ENCODE measurements at places on chromosomes 5 and 9. TPM values are rescaled to one million over a fixed set of nuclear protein-coding genes. Genes with fewer than 3 reads are reported as not detected.

DNA sequence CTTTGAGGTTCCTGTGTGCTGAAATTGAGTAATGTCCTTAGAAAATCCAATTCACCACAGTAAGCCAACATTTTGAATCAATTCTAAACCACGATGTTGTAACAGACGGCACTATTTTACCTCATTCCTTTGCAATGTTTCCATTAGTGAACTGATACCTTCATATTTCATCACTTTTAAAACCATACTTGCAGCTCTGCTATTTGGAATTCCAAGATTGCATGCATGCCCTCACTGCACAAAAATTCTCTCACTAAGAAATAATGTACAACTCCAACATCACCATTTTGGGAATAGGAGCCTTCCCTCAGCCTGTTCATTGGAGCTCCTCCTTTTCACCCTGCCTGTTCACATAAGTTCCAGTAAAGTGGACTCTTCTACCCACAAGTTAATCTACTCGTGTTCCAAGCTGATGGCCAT, 74.8 kb upstream of the TGFBR1 start:
- DNase-seq, result no peak

The ELP1 gene
- total RNA-seq, result 32.9 TPM

GRCh38 chr5:153598099-153598498, 107.6 kb downstream of the GRIA1 start:
- DNase-seq, result no peak

The MLANA gene
- not detected for total RNA-seq

DNA sequence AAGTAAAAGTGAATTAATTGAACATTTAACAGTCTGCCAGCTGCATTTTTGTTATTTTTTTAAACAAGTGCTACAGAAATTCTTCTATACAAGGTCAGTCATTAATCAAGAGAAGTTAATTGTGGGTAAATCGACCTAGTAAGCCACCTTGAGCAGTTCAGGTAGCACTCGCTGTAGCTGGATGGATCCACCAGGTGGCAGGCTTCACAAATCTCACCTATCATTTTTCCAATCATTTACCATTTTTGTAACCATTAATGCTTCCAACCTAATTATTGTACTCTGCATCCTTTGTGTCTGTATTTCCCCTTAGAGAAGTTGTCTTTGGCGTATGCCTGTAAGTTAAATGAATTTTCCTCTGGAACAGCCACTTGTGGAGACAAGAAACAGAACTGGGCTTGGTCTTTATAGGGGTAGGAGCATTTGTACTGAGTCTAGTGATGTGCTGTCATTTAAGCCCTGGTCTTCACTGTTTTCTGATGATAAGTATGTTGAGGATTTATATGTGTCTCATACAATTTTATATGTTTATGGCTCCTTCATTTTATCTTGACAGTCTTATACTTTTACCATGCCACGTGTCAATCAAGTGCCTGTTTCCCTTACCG, 39.5 kb downstream of the CD180 start:
- peak; percentile 38 for DNase-seq

DNA sequence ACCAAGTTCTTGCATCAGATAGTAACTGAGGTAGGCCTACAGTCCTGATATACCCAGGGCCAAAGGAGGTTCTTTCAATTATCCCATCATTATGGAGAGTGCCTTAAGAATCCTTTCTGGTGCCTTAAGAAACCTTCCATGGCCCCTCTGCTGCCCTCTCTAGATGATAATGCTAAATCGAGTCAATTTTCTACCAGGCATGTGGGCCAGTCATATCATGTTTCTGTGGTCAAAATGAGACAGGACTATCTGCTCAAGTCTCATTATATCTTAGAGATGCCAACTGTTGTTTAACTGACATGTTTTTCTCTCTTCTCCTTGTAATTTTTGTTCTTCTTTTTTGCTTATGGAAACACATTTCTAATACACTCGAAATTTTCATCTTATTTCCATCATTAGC, 127.6 kb downstream of the EDIL3 start:
- DNase-seq, result no peak

DNA sequence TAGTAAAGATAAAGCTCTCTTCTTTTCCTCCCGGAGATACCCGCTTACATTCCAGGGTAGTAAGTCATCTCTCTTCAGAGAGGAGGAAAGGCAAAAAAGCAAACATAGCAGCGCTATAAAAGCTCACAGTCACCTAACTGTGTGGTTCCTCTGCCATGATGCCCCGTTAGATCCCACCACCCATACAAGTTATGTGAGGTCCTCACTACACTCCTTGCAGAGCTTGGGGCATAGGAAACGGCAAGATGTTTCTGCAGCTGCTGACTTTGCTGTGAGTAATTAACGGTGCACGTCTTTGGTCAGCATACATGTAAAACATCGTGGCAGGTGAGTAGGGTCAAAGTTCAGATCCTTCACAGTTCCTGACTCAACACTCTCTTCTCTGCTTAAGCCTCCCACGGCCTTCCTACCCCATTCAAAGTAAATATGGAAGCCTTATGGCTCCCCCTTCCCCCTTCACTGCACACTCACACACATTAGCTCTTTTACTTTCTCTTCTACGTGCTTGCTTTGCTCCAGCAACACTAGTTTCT, 218.9 kb downstream of the DIRAS2 start:
- no peak for DNase-seq

GRCh38 chr5:111227226-111227782, 3.1 kb downstream of the CAMK4 start:
- no peak for DNase-seq

DNA sequence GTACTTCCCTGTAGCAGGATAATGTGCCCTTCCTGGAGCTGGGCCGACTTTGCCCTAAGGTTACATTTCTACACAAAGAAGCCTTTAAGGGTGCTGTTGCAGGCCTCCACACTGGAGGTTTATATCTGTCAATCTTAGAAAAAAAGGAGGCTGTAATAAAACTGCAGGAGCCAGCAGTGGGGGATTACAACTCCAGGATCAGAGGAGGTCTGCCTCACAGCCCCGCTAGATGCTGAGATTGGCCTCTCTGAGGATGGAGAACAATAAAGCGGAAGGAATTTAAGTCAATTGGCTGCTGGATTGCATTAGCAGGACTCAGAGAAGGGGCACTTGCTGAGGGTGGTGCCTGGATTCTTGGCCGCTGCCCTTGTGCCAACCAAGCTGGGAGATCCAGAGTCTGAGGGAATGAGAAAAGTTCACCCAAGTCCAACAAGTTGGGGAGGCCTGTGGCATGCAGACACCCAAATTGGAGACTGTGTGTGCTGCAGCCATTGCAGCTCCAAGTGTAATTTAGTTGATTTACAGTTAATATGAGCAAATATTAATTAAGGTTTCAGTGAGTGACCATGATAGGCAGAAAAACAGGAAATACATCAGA, 99.0 kb upstream of the SSBP2 start:
- DNase-seq, result no peak

DNA sequence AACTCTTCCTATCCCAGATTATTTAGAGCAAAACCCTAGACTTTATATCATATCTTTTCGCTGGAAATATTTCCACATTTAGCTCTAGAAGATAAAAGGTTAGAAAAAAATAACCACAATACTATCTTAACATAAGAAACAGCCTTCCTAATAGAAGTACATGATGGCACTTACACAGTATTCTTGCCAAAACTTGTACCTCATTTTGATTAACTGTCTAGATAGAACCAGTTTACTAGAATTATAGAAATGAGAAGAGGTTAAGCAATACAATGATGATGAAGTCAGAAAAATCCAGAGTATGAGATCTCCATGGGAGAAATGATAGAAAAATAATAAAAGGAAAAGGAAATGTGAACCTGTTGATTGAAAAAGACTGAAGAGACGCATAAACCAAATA, 63.1 kb downstream of the SLC12A2 start:
- no peak for DNase-seq

The ADGRD2 gene
- not detected for total RNA-seq

GRCh38 chr9:95752129-95752731, 123.3 kb upstream of the ERCC6L2 start:
- no peak for DNase-seq

The PRLR gene
- total RNA-seq, result not detected

DNA sequence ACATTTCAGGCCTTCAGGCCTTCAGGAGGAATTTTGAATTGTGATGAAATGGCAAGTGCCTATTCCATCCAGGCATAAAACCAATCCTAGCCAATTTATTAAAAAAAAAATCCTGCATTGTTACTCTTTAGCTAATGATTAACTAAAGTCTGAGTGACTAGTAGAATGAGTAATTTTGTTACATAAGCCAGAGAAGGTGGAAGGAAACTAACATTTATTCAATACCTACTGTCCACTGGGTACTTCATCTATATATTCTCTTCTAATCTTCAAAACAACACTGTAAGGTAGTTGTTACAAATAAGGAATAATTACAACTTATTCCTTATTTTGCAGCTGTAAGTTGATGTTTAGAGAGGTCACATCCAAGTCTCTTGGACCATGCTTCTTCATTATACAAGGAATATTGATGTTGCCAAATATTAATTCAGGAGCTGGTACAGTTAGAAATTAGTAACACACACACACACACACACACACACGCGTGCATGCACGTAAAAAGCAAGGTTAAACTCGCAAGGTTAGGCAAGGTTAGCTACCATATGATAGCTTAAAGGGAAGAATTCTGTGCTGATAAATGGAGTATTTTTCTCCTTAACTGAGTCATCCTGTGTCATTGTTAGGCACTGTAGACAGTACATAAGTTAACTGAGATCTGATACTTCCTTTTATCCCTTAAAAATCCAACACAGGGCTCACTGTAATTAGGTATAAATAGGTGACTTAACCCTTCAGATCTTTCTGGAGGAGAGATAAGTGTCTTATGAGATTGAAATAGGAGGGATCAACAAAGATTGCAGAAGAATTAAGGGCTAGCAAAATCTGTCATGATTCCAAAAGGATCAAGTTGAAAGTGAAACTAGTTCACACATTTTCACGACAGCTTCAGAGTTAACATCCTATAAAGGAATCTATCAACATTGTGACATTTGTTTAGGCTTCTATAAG, 596.9 kb downstream of the PDE4D start:
- peak; percentile 76 for DNase-seq

GRCh38 chr5:11261241-11261640, 500.2 kb upstream of the DAP start:
- DNase-seq, result no peak

The PTGS1 gene
- total RNA-seq, result 1.4 TPM

DNA sequence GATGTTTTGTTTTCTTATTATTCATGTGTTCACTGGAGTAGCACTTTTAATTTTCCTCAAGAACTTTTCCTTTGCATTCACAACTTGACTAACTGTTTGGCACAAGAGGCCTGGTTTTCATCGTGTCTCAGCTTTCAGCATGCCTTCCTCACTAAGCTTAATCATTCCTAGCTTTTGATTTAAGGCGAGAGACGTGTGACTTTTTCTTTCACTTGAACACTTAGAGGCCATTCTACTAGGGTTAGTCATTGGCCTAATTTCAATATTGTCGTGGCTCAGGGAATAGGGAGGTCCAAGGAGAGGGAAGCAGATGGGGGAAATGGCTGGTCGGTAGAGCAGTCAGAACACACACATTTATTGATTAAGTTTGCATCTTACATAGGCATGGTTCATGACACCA, 94.0 kb downstream of the ZNF462 start:
- DNase-seq, result no peak

GRCh38 chr5:171207256-171207847, 101.7 kb upstream of the TLX3 start:
- peak; percentile 37 for DNase-seq

The ATP10B gene
- under 0.01 TPM for total RNA-seq

- peak; percentile 16 for DNase-seq
Observed at GRCh38 chr9:31323726-31324444, 1060.6 kb upstream of the ACO1 start.

DNA sequence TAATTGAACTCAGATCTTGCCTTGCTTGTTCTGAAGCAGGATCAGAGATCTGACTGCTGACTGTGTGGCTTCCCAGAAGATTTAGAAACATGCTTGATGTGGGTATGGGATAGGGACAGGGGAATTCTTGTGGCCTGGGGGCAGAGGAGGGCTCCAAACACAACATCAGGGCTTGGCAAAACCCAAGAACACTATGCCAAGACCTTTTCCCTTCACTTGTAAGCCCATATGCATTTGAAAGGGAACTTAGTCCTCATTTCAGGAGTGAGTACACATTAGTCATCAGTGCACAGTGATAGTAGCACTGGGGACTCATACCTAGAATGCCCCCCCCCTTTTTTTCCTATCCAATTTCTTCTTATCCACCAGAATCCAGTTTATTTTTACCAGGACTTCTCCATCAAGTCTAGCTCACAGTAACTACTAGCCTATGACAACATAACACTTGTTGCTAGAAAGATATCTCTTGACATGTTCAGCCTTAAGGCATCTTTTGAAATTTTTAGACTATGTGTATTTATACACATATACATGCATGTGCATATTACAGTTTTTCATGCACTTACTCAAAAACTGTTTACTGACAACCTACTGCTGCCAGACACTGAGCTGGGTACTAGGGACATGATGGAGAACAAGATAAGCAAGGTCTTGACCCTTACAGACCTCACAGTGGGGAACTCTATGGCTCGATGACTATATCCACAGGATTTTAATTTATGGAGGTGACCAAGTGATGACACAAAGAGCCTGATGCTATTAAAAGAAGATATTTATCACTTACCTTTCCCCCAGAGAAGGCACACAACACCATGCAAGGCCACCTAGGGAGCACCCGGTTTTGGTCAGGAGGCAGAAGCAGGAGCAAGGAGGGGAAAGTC, 158.3 kb upstream of the MAP3K1 start:
- no peak for DNase-seq

DNA sequence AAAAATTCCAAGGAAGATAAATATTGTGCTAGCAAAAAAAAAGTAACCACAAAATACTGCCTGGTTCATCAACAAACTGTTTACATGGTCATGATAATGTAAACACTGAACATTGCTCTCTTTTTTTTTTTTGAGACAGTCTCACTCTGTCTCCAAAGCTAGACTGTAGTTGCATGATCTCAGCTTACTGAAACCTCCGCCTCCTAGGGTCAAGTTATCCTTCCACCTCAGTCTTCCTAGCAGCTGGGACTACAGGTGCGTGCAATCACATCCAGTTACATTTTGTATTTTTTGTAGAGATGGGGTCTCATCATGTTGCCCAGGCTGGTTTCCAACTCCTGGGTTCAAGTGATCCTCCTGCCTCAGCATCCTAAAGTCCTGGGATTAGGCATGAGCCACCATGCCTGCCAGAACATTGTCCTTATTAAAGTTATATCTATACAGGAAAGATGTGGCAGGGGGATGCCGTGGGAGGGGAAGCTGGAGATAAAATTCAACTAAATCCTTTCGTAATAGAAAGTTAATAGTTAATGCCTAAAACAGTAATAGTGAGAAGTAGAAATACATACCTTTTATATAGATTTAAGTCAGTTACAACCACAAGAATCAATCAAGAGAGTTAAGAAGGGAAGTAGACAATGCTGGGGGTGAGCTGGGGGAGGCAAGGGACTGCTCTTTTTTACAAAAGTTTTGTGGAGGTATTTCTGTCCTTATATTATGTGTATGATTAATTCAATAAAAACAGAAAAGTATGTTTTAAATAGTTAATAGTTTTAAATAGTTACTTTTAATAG, 52.3 kb downstream of the RGMB start:
- no peak for DNase-seq

The SLC36A3 gene
- total RNA-seq, result not detected

GRCh38 chr5:36536616-36537005, 69.8 kb upstream of the SLC1A3 start:
- DNase-seq, result no peak

- no peak for DNase-seq
Observed at GRCh38 chr5:6190838-6191237, 187.5 kb downstream of the MED10 start.

The CKMT2 gene
- 0.20 TPM for total RNA-seq

The SLC1A3 gene
- total RNA-seq, result 0.22 TPM

The BTNL9 gene
- total RNA-seq, result under 0.01 TPM

GRCh38 chr5:19172926-19173470, 815.0 kb downstream of the CDH18 start:
- DNase-seq, result no peak

Data from lung microvascular endothelial cell (primary cell).